ENCODE measurements at places on chromosomes 6 and 20.
A peak's percentile ranks its signal among the peaks of the same experiment; 100 is the strongest.

DNA sequence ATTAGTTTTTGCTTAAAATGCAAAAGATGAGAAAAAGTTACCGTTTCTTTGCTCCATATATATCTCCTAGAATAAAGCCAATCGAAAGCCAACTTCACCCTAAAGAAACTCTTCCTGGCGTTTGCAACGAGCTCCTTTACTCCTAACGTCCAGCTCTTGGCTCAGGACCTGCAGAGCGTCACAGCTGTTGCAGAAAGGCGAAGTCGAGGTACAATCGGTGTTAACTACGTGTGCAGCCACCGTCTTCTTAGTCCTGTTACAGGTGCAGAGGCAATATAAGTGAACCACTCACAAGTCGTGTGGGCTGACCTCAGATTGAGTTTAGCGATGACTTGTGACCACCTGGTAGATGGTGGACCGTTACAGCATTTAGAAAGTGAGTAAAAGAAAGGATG, 113.1 kb downstream of the TRIM27 start:
- DNase-seq: no peak

GRCh38 chr20:46802722-46803121, 91.9 kb upstream of the EYA2 start:
- DNase-seq: no peak

- DNase-seq: no peak
Observed at GRCh38 chr6:117237561-117237960, 27.8 kb upstream of the VGLL2 start.

DNA sequence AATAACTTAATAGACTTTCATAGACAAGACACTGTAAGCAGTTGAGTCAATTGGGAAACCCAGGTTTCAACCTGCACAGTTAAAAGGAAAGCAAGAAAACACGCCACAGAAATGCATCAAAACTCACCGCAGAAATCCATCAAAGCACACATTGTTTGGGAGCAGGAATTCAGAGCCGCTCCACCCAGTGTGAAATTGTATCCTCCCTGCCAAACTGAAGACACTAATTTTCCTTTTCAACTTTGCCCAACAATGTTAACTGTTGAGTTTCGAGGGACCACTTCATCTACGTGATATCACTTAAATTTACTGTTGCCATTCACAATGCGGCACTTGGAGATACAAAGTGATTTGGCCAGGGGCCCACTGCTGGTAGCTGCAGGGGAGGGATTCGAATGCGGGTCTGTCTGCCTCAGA, 92.7 kb downstream of the DACT2 start:
- no peak for DNase-seq

- DNase-seq: no peak
Observed at GRCh38 chr20:9374072-9374471, 140.3 kb upstream of the LAMP5 start.

DNA sequence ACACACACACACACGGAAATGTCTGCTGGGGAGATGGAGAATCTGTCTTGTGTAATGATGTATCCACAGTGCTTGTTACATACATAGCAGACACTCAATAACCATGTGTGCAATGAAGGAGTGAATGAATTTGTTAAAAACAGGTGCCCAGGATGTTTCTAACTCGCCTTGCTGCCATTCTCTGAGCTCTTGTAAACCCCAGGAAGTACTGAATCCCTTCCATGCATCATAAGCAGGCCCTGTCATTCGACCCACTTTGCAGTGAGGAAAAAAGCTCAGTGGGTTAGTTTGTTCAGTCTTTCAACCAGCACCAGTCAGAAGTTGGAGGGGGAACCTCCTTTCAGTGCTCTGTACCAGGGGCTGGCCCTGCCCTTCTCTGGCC, 1.4 kb upstream of the KCNK5 start:
- no peak for DNase-seq

DNA sequence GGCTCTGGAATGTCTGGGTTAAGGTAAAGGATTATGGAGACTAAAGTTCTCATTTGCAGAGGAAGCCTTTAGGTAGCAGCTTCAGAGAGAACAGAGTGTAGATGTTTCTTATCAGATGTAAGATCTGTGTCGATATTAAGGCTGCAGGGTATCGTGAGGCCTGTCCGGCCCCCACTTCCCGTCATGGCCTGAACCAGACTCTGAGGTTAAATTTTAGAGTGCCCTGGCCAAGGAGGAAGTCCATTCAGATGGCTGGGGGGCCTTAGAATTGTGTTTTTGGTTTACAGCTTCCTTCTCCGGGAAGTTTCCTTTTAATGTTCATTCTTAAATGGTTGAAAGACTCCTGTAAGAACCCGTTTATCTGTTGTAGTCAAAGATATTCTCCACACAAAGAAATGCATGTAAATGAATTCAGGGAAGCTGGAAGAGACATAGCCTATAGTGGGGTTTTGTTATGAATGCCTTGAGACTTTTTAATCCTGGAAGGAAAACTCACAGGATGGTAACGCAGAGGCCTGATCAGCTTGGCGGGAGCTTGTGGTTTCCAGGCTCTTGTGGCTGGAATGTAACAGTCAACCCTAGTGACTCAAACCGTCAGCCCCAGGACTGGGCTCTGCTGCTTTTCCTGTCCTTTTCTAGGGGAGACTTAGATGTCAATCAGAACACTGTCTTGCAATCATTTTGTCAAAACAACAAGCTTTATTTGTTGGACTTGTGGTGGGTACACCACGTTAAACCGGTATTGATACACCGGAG, 34.7 kb downstream of the KIF25 start:
- DNase-seq: no peak

DNA sequence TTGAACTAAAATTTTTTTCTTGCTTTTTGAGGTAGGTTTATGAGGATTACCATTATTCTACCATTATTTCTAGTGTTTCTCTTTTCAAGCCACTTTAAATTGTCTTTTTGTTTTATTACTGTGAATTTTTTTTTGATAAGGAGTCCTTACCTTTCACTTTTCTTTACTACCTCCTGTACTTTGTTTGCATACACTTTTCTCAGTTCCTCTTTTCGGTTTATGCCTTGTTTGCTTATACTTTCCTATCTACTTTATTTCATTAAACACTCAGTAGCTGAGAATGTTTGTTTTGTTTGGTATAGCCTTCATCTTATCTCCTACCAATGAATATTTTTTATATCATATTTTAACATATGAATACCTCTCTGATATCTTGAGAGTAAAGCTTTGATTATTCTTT, 147.9 kb downstream of the TFAP2B start:
- DNase-seq: no peak

DNA sequence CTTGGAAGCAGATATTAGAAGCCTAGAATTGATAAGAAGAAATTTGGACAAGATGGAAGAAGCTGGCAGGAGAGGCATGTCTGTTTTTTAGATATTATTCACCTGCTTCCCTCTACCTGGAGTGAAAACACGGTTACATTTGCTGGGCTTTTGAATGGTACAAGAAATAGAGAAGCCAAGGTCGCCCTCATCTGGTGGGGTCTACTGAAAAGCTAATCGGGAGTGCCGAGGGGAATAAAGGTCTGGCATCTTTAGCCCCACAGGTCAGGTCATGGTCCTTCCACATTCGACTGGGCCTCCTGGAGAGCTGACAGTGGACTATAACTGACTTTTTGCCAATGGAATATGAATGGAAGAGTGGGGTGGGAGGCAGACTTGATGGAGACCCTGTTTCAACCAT, 4.6 kb upstream of the C2 start:
- DNase-seq: no peak

GRCh38 chr6:108541843-108542759, 18.6 kb upstream of the FOXO3 start:
- DNase-seq: peak; percentile 67

- no peak for DNase-seq
Observed at GRCh38 chr6:16057446-16057845, 71.4 kb upstream of the MYLIP start.

DNA sequence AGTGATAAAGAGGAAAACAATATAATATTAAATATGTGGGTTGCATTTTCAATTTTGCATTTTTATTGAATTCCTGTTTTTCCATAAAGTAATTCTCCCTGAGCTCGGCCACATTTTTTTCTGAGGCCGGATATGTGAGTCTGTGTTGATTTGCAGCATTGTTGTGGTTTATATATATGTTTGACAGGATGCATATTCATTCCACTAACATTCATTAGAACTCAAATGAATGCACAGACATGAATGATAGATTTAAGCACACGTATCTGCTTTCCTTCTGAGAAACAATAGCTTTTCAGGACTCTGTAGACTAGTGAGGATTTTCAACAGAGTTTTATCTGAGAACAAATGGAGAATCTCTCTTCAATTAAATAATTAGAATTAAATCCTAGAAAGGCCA, 10.6 kb upstream of the EXOC2 start:
- no peak for DNase-seq

- no peak for DNase-seq
Observed at GRCh38 chr6:112113431-112113830, 26.0 kb downstream of the FAM229B start.

- peak; percentile 53 for DNase-seq
Observed at GRCh38 chr20:43915211-43916072, 790 bp downstream of the TOX2 start.

GRCh38 chr6:40398810-40399477, 188.2 kb downstream of the LRFN2 start:
- DNase-seq: no peak

DNA sequence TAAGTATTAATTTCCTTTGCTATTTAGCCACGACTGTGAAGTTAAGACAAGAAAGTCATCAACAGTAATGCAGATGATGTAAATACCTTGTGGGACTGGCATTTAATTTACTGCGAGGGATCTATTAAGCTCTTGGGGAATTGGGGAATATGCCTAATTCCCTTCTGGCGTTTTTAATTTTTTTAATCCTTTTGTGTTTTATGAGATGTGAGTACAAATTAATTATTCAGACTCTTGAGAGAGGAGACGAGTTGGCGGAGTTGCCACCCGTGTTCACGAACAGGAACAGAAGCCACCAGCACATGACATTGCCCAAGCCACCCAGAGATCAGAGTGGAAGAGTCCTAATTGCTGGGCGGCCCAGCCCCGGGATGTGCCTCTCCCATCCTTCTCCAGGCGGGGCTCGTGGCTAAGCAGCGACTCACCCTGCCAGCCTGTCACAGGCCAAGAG, 533 bp upstream of the CRYBG1 start:
- DNase-seq: no peak

- no peak for DNase-seq
Observed at GRCh38 chr20:10012464-10012863, 22.3 kb upstream of the ANKEF1 start.

DNA sequence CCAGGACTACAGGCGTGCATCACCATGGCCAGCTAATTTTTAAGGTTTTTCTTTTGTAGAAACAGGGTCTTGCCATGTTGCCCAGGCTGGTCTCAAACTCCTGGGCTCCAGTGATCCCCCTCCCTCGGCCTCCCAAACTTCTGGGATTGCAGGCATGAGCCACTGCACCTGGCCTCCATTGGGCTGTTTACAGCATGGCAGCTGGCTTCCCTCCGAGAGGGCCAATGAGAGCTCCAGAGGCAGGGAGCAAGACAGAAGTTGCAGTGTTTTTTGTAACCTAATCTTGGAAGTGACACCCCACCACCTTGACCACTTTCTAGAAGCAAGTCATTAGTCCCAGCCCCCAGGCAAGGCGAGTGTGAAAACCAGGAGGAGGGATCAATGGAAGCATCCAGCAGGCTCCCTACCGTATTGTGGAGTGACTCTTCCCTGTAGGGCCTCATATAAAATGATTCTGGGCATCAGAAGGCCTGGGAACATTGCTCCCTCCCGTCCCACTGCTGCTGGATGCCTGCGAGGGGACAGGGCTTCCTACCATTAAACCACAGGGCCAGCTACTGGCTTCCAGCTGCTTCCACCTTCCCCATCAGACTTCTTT, 144.4 kb downstream of the ZDHHC14 start:
- DNase-seq: no peak

DNA sequence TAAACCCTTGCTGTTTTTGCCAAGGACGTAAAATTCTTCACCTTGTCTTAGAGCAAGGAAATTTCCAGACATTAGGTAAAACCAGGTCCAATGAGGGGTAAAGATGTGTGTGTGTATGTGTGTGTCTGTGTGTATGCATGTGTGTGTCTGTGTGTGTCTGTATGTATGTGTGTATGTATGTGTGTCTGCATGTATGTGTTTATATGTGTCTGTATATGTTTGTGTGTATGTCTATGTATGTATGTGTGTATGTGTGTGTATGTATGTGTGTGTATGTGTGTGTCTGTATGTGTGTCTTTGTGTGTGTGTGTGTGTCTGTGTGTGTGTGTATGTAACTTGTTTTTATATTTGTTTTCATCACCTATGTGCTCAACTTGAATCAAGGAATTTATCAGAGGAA, 373.7 kb downstream of the TAF4 start:
- DNase-seq: no peak

DNA sequence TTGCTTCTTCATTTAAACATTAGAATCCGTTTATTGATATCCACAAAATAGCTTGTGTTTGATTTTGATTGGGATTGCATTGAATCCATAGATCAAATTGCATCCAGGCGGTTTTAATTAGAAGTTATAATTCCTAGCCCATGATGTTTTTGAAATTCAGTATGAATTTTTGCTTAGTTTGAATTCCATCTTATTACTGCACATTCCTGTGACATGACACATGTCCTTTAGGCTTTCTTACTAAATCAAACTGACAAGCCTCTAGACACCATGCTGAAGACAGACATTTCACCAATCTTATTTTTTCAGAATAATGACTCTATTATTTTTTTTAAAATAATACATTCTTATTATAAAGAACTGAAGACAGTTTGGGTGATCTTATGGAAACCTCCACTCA, 21.4 kb upstream of the PI16 start:
- no peak for DNase-seq

DNA sequence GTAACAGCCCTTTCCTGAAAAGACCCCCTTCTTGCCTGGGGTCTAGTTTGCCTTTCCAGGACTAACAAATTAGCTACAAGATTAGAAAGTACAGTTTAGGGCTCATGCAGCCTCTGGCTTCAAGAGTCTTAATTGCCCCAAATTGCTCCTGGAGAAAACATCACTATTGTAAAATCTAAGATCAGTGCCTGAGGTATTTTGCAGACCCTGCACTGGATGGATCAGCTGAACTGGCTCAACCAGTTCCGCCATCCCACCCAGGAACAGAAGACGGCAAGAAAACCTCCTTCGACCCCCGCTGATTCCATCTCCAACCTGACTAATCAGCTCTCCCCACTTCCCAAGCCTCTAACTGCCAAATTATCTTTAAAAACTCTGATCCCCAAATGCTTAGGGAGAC, 236.5 kb upstream of the KCNG1 start:
- no peak for DNase-seq

DNA sequence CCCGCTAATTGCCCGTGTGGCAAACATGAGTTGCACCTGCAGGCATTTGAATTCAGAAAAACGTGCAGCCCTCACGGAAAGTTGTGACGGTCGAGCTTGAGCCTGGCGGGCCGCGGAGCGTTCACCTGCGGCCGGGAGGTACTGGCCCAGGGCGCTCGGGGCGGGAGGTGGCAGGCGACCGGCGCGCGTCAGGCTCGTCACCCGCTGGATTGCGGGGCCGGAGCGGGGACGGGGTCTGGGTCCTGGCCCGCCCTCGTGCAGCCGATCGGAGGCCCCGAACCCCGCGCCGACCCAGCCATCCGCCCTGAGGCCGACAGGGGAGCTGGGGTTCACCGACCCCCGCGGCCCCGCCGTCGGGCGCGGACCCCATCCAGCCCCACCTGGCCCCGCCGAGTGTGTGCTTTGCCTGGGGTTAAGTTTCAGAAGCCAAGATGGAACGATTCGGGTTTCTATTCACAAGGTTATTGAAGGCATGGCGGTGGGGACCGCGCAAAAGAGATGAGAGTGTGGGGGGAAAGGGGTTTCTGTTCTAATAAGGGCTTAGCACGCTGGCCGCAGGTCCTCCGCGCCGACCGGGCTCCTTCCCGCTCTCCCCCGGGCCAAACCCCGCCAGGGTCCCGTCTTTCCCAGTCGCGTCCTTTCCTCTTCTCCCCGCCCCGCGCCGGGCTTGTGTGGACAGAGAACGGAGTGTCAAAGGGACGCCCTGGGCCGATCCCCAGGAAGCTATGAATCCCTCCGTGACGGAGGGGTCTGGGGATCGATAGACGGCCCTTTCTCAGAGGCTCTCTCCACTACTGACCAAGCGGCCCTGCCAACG, 1.6 kb upstream of the HEY2 start:
- DNase-seq: peak; percentile 26

Data from activated naive CD4-positive, alpha-beta T cell treated with anti-CD3 and anti-CD28 coated beads, Interleukin-2, amount 50 U/mL, for 16 hours (primary cell).